GM18507 (cell line): ENCODE measurements at places on chromosomes 7 and 10.

DNA sequence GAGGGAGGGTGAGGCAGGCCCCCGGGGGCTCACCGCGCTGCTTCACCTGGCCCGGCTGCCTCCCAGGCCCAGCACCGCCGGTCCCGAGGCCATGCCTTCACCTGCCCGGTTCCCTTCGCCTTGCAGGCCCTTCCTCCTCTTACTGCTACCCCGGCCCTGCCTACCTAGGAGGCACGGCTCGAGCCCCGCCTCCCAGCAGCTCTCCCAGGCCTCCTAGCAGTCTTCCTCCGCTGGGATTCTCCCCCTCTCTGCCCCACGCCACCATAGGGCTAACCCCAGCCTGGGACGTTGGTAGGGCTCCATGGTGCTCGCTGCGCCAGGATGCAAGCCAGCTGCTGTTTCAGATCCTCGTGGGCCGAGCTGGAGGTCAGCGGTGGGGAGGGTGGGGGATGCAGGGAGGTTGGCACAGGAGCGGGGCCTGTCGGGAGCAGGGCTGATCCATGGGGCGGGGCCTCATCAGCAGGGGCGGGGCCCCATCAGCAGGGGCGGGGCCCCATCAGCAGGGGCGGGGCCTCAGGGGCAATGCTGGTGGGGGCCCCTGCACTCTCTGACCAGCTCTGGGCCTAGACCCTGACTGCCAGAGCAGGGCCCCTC, 63.3 kb downstream of the RASGEF1A start:
- no peak for DNase-seq

DNA sequence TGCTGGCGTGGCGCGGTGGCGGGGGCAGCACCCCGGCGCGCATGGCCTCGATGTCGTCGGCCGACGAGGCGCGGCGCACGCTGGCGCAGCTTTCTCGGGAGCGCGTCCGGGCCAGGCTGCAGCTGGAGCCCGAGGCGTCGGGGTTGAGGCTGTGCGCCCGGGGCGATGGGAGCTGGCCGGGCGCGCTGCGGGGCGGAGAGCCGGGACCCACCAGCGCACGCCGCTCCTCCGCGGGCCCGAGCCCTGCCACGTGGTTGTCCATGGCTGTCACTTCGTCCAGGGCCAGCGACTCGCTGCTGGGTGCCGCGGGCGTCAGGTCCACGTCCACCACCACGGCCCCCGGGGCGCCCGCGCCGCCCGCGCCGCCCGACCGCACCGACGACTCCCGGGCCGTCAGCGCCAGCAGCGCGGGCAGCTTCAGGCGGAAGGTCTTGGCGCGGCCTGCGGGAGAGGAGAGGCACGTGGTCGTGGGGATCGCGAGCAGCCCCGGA, 20.0 kb downstream of the KCNH2 start:
- DNase-seq, result no peak

- no peak for DNase-seq
Observed at GRCh38 chr10:108836362-108836761, 1086.9 kb downstream of the XPNPEP1 start.

DNA sequence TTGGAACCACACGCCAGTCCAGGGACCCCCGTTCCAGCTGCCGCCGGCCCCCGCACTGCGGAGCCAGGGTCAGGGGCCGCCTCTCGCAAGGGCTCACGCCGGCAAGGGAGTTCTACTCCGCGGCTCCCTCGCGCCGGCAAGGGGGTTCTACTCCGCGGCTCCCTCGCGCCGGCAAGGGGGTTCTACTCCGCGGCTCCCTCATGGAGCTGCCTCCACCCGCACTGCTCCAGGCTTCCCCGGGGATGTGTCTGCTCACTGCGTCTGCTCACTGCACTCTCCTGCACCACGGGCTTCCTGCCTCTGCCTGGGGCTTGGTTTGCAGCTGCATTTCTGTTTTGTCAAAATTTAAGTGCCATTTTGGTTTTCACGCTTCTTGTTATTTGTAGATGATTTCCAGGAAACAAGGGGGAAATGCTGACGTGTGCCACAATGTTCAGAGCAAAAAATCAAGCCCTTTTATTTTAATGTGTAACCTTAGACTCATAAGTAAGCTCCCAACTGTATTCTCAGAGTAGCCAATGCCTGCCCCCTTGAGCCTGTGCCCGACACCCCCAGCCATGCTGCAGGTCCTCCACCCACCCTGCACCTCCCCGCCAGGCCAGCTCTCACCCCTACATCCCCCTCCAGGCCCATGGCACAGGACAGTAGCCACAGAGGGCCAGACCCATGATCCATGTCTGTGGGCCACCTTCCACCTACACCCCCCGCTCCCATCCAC, 246.2 kb downstream of the MAD1L1 start:
- no peak for DNase-seq

GRCh38 chr10:75525067-75525466, 93.6 kb downstream of the LRMDA start:
- DNase-seq, result no peak

DNA sequence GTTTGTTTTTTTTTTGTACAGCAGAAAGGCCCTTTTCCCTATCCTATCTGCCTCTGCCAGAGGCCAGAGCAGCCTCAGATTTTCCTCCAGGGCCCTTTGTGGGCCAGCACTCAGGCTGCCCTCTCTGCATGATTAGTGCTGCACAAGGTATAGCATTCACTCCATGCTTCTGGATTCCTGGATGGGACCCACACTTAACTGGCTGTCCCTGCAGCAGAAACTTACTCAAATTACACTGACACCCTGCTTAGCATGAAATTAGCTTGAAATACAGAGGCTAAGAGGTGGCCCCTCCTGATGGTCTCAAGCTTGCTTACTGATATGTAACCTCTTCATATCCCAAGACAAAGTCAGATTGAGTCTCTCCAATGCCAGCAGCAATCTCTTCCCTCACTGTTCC, 239.3 kb downstream of the SORCS1 start:
- DNase-seq, result no peak

- no peak for DNase-seq
Observed at GRCh38 chr7:64614812-64615211, 51.1 kb upstream of the ZNF107 start.

DNA sequence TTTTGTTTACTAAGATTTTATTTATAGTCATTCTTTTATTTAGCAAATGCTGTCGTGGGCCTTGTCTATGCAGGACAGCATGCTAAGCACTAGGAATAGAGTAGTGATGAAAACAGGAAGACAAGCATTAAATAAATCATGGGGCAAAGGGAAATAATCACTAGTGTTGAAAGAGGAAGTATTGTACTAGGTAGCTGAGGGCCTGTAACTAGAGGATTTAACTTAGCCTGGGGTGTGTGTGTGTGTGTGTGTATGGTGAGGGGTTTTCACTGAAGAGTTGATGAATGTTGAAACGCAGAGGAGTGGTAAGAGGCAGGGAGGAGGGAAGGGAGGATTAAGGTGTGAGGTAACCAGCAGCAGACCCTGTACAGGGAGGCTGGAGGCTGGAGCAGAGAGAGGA, 446.4 kb downstream of the SDK1 start:
- no peak for DNase-seq

GRCh38 chr7:104106108-104106905, 101.5 kb downstream of the ORC5 start:
- DNase-seq, result no peak

- no peak for DNase-seq
Observed at GRCh38 chr7:106744563-106745091, 83.7 kb upstream of the CCDC71L start.

DNA sequence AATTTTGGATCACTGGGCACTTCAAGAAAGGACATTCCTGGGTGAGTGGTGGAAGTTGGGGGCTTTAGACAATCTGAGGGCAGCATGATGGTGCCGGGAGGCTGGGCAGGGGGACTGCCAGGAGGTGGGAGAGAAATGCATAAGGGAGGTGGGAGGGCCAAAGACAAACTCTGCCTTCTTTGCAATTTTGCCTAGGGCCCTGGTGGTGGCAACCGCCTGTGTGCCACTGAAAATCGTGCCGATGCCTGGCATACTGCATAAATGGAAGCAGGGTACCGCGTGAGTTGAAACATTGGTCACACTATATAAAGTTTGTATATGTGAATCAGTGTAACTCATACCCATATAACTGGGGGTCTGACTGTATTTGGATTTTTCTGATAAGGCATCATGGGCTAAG, 3.3 kb downstream of the LUC7L2 start:
- no peak for DNase-seq

- no peak for DNase-seq
Observed at GRCh38 chr7:33590916-33591315, 314.4 kb upstream of the BMPER start.

GRCh38 chr10:73168465-73168803, 515 bp downstream of the FAM149B1 start:
- DNase-seq, result no peak
